ENCODE measurements at places on chromosomes 3 and 15. TPM values are rescaled to one million over a fixed set of nuclear protein-coding genes. Genes with fewer than 3 reads are reported as not detected.

TTLL3 gene
- total RNA-seq = 40.8 TPM

GOLGA8J gene
- total RNA-seq = not detected

KNG1 gene
- not detected for total RNA-seq

ALDH1L1 gene
- 0.18 TPM for total RNA-seq
